ENCODE measurements at places on chromosomes 1 and 21.
A peak's percentile ranks its signal among the peaks of the same experiment; 100 is the strongest.

DNA sequence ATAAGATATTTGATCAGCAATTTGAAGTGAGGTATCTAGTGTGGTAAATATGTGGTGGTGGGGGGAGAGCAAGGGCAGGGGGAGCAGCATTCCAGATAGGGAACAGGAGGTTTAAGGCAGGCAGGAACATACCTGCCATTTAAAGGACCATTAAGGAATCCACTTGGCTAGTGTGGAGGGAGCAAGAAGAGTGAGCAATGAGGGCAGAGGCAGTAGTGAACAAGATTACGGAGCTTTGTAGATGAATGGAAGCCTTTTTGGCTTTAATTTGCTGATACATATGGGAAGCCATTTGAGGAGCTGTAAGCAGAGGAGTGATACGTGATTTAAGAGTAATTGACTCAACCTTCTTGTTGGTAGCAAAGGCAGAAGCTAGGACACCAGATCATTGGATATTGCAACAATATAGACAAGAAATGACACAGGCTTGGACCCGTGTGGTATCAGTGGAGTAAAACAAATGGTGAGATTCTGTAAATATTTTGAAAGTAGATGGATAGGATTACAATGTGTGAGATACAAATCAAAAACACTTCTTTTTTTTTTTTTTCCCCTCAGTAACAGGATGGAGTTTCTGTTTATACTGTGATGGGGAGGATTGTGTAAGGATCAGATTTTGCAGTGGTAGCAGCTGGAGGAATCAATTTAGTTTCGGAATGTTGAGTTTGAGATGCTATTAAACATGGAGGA lies 73.8 kb upstream of the B3GALT2 start:
- DNase-seq = no peak

- DNase-seq = no peak
Observed at GRCh38 chr1:173337126-173337525, 130.0 kb upstream of the TNFSF4 start.

- no peak for DNase-seq
Observed at GRCh38 chr1:25118546-25118945, 113.8 kb downstream of the SYF2 start.

- peak; percentile 76 for DNase-seq
Observed at GRCh38 chr21:33541756-33542639, at the start of gene GART. Gene GART (minus strand): TSS chr21:33542117. CDS start chr21:33539315, 2,802 bp downstream.

- no peak for DNase-seq
Observed at GRCh38 chr1:4614371-4615137, 39.9 kb upstream of the AJAP1 start.

DNA sequence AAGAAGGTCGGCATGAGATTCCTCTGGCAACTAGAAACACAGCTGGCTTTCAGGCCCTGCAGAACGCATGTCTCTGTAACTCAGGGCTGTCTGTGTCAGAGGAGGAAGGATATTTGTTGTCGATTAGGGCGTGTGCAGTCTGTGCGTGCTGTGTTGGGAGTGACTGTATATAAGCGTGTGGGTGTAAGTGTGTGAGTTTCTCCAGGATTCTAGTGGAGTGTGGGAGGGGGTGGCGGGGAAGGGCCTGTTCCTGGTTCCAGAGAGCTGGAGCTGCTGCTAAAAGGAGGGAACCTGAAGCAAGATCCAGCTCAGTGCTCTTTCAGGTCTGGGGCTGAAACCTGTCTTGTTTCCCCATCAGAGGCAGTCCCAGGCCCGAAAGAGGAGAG lies 74.3 kb downstream of the SLC16A1 start:
- DNase-seq = no peak

GRCh38 chr21:42086969-42087368 lies 15.9 kb downstream of the UMODL1 start:
- no peak for DNase-seq

GRCh38 chr1:205072881-205073280 lies 11.4 kb downstream of the TMEM81 start:
- no peak for DNase-seq

DNA sequence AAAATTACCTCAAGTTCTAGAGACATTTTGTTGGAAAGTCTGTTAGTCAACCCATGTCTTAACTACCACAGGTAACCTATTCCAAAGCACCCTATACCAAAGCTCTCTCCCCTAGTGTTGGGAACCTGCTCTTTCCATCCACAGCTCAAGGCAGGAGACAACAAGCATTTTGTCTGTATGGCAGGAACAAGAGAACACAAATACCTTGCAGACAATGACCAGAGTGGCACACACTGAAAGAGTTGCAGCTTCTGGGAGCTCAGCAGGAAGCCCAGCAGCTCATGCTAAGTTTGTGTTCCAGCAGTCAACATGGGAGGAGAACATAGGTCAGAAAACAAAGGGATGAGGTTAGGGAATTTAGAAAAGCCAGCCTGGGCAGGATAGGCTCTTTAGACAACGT lies 300.8 kb downstream of the HHIPL2 start:
- no peak for DNase-seq

GRCh38 chr1:161365207-161365606 lies 2.5 kb downstream of the CFAP126 start:
- no peak for DNase-seq

- DNase-seq = no peak
Observed at GRCh38 chr21:34085129-34085528, 11.8 kb downstream of the MRPS6 start.

DNA sequence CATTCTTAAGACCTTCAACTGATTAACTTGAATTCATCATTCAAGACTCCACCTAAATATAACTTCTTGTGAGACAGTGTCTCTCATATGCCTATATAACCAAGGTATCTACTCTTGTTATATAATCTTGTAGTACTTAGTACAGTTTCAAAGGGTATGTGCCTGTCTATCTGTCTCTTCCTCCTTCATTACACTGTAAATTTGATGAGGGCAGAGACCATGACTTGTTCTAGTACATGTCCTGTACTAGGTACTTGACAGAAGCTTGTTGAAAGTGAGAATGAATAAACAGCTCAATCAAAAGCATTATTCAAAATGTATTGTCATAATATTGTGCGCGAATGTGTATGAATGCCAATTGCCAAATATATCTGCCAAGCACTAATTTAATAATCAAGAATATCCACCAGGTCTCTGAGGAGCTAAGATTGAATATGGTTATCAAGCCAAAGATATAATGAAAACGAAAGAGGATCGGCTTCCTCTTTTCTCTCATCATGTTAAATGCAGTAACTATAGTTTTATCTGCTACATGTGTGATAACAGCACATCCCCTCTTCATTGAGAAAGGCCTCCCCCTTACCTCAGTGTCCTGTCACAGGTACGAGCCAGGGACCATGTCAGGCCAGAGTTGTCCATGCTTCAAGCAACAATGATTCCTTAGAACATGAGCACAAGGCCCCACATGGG lies 117.3 kb downstream of the UCHL5 start:
- DNase-seq = no peak

- DNase-seq = no peak
Observed at GRCh38 chr1:95850165-95850649, 616.2 kb downstream of the RWDD3 start.

GRCh38 chr1:218642033-218642948 lies 297.2 kb downstream of the TGFB2 start:
- DNase-seq = no peak

- DNase-seq = no peak
Observed at GRCh38 chr21:34148826-34149558, 75.6 kb downstream of the MRPS6 start.

DNA sequence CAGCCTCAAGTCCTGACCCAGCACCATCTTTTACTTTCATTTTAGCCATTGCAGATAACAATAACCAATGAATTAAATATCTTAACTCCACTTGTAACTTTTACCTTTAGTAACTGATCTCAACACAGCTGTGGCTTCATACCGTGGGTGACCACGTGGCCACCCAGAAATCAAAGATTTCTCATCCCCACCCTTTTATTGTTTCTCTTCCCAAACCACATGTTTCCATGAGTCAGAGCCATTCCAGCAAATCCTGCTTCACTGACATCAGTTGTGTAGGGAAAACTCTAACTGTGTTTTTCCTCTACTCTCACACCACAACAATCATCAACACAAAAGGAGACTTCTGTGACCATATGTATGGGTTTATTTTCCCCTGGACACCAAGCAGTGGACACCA lies 25.1 kb upstream of the BRDT start:
- no peak for DNase-seq

DNA sequence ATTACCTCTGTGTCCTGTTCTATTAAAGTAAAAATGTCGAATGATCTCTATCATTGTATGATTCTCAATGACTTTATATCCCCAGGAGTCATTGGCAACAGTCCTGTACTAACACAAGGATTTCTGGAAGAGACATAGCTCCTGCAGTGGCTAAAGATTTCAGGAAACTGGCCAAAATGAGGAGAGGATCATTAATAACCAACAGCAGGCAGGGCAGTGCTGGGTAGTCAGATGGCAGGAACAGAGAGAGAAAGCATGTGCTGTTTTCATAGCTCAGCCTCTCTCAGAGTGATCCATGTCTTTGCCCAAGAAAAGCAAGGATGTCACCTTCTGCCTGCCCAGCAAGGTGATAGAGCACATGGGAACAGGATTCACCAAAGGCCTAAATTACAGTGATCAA lies 604.7 kb upstream of the PLXNA2 start:
- DNase-seq = no peak

- no peak for DNase-seq
Observed at GRCh38 chr21:36129219-36129618, 5.7 kb upstream of the CBR3 start.

- DNase-seq = no peak
Observed at GRCh38 chr1:33426916-33427315, 4.0 kb downstream of the PHC2 start.

DNA sequence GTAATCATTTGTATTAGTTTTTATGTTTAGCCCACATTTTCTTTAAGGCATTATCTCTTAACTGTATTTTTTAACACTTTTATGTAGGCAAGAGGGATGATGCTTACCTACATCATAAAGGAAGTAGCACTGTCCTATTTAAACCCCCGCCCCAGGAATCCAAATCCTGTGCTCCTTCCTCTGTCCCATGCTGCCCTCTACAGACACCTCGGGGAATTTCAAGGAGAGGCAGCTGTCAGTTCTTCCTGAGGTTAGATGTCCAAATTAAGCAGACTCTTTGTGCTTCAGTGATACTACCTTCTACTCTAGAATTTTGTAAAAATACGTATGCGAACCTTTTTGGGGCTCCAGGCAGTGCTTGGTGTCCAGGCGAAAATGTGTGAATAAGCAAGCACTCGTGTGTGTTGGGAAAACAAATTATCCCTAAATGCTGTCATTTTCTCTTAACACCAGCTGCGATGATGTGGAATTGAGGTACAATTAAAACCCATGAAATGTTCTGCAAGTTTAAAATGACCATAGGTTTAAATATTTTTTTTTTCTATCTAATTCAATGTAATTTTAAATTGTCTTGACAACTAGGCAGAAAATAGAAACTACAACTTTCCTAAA lies 19.2 kb downstream of the CRCT1 start:
- DNase-seq = peak; percentile 74

DNA sequence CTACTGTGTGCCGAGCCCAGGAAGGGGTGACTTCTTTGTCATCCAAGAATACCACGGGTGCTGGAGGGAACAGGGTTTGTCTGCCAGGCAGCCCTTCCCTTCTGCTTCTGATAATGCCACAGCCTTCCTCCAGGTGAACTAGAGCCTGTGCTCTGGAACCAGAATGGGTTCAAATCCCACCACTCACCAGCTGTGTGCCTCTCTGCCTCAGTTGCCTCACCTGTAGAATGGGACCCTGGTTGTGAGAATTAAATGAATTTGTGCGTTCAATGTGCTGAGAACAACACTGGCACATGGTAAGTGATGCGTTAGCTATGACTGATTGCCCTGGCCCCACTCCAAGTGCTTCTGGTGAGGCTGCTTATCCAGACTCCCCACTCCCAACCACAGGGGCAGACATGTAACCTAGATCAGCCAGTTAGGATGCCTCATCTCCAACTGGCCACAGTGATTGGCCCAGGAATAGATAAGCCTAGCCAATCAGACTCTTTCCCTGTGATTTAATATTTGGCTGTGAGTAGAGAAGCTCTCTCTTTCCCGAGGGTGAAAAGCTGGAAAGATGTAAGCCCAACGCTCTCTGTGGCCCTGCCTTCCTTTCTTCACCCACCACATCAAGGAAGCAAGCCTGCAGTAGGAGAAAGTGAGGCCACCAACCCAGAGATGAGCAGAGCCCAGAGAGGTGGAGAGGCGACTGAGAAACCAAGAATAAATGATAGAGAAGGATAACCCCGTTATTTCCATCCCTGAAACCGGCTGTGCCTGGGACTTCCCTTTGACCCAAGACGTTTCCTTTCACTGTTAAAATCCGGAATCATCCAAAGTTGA lies 20.8 kb upstream of the LAPTM5 start:
- peak; percentile 20 for DNase-seq

DNA sequence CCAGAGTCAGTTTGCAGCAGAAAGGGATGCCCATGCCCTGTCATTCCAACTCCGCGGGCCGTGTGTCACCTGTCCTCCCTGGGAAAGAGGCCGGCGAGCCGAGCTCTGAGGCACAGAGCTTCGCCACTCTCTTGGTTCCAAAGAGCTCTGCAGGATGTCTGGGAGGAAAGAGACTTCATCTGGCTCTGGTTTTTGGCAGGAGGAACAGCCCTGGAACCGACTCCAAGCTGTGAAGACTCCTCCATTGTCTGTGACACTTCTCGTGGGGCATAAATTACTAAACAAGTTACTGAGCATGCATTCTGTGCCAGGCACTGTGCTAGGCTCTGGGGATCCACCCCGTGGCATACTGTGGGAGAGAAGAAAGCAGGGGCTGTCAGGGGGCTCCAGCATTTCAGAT lies 3.9 kb upstream of the FAM151A start:
- no peak for DNase-seq

GRCh38 chr1:100440075-100440809 lies 87.9 kb downstream of the CDC14A start:
- no peak for DNase-seq

DNA sequence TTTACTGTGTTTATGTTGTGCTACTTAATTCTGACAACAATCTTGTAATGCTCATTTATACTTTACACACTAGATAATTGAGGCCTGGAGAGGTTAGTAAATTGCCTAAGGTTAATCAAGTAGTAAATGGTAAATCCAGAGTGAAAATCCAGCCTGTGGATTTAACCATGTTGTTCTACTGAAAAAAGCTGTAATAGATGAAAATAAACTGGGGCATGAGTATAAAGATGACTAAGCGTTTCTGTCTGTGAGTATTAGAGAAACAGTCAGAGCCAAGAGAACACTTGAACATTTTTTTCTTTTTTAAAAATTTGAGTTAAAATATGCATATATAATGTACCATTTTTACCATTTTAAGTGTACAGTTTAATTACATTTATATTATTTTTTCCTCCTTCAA lies 47.9 kb upstream of the LEPR start:
- DNase-seq = no peak

GRCh38 chr1:234558330-234558836 lies 51.6 kb downstream of the IRF2BP2 start:
- no peak for DNase-seq

DNA sequence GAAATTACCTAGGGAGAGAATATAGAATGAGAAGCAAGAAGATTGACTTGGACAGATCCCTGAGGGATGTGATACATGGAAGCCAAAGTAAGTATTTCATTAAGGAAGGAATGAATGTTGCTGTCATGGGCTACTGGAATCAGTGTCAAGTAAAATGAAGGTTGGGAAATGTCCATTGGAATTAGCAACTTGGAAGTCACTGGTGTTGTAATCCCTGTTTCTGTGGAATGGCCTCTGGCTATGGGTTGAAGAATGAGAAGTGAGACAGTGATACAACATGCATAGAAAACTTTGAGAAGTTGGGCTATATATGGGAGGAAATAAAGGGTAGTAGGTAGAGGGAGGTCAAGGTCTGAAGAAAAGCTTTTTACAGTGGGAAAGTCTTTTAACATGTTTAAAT lies 54.7 kb downstream of the CCDC18 start:
- no peak for DNase-seq

- no peak for DNase-seq
Observed at GRCh38 chr1:32010246-32010645, 3.4 kb upstream of the KHDRBS1 start.

All from NCI-H526 (cell line).